ENCODE measurements at places on chromosomes 1 and 21.

DNA sequence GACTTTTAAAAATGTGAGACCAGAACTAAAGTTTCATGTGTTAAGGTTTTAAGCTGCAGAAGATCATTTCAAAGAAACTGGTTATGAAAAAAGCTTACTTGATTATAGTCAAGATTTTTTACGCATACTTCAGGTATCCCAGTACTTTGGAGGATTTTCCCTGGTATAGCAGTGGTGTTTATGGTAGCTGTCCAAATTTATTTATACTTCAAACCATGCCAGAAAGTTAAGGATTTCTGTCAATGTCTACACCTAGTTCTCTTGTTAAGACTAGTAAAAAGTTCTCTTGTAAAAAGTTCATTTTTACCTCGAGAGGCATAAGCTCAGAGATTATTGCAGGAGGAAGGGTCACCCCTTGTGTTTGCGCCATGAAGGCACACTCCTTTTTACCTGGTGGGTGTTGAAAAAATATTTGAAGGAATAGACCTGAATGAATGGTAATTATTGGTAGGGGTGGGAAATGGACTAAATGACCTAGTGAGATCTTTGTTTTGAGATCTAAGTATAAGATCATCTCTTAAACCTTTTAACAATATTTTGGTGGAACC is 2.8 kb downstream of the DYRK1A start:
- DNase-seq, result no peak

GRCh38 chr1:155636397-155637153 is 26.6 kb downstream of the MSTO1 start:
- DNase-seq, result no peak

GRCh38 chr1:161214369-161214768 is 726 bp upstream of the FCER1G start:
- no peak for DNase-seq

DNA sequence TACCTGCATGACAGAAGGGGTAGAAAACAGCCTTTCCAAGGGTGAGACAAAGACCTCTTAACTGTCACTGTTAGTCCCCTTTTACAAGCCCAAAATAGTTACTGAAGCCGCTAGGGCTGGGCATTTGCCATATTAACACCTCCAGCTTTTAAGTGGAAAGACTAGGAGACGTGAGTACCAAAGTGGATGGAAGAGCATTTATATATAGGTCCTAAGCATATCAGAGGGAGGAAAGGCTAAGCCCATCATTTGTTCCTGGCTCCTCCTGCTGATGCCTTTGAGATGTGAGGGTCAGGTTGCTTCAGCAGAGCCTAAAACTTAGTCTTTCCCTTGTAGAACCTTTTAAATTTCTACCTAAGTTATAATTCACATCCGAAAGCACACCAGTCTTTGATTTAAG is 25.7 kb upstream of the APOBEC4 start:
- DNase-seq, result no peak

GRCh38 chr1:38239258-38239835 is 192.8 kb upstream of the POU3F1 start:
- DNase-seq, result peak; percentile 45

GRCh38 chr1:33382661-33383415 is 48.1 kb downstream of the PHC2 start:
- no peak for DNase-seq

- peak; percentile 49 for DNase-seq
Observed at GRCh38 chr1:12040457-12041051, 21.3 kb downstream of the MIIP start.

- no peak for DNase-seq
Observed at GRCh38 chr21:39054066-39054465, 129.2 kb downstream of the PSMG1 start.

GRCh38 chr21:45644041-45644906 is 749 bp downstream of the PCBP3 start:
- DNase-seq, result peak; percentile 92

DNA sequence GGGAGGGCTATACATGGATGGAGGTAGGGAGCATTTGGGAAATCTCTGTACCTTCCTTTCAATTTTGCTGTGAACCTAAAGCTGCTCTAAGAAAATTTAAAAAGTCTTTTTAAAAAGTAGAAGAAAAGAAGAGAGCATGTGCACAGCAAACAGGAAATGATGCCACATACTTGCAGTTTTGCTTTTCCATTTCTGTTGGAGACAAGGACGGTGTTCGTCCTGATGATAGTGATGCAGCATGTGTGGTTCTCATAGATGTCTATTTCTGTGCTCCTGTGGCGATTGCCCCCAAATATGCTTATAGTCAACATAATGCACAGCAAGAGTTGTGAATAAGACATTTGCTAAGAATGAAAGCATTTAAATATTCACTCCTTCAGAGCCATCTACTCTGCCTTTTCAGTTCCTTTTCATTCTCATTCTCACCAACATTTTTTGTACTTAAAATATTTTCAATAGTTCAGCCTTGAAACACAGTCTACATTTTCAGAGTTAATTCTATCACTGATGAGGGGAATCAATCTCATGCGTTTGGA is 66.6 kb downstream of the LRRC8C start:
- DNase-seq, result no peak

DNA sequence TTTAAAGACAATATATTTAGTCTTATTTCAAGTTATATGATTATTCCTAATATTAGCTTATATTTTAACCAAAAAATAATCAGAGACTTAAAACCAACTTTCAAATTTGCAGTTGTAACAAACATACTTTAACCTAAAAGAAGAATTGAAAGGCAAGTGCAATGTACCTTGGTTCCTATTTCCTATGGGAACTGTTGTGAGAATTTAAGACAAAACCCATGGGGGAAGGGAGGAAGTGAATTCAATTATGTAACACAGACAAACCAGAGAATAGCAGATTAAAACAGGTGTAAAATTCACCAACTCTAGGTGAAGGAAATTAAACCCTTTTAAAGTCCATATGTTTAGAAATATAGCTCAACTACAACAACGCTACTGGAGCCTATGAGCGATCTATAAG is 22.6 kb upstream of the CR2 start:
- no peak for DNase-seq

DNA sequence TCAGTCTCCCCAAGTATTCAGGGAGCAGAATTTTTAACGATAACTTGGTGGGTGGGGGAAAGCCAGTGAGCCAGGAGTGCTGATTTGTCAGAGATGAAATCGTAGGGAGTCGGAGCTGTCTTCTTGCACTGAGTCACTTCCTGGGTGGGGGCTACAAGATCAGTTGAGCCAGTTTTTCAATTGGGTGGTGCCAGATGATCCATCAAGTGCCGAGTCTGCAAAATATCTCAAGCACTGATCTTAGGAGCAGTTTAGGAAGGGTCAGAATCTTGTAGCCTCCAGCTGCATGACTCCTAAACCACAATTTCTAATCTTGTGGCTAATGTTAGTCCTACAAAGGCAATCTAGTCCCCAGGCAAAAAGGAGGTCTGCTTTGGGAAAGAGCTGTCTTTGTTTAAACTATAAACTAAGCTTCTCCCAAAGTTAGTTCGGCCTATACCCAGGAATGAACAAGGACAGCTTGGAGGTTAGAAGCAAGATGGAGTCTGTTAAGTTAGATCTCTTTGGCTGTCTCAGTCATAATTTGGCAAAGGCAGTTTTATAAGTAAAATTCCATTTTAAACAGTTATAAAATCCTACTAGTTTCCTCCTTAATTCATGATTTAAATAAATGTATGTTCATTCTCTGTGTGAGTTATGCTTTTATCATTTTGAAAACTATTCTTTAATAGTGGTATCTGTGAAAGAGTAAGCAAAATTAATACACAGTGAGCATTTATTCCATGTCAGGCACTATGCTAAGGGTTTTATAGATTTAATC is 51.7 kb downstream of the SLC16A1 start:
- no peak for DNase-seq
